ENCODE measurements at places on chromosomes 13 and 19. TPM values are rescaled to one million over a fixed set of nuclear protein-coding genes. Genes with fewer than 3 reads are reported as not detected.

Gene WDR88
- total RNA-seq = not detected

- H3K4me1 ChIP-seq = no peaks in the 10 kb centered on the region
- H3K27me3 ChIP-seq = no peaks in the 10 kb centered on the region
- DNase-seq = no peak
- no peaks in the 10 kb centered on the region for H3K36me3 ChIP-seq
- H3K4me3 ChIP-seq = no peak overlapping the region
Measured at GRCh38 chr13:111526922-111527321, 206.5 kb downstream of the TEX29 start.

Gene CCL25
- total RNA-seq = not detected

DNA sequence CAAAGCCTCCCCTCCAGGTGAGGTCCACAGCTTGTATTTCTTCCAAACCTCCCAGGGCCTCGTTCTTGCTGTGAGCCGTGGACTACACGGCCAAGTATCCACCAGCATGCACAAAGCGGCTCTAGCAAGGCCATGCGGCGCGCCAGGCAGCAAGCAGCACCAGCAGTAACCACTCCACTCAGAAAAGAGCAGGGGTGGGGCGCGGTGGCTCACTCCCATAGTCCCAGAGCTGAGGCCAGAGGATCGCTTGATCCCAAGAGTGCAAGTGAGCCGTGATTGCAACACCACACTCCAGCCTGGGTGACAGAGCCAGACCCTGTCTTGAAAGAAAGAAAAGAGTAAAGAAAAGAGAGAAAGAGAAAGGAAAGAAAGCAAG, 4.7 kb downstream of the CCDC8 start:
- H3K4me1 ChIP-seq = peaks cover 22% of the 10 kb centered on the region
- H3K4me3 ChIP-seq = no peak overlapping the region
- peak; percentile 28 for DNase-seq
- H3K36me3 ChIP-seq = peaks cover 6% of the 10 kb centered on the region
- H3K27ac ChIP-seq = peak overlapping the region; percentile 32

Gene LRP3
- total RNA-seq = 8.6 TPM

Gene CALR3
- not detected for total RNA-seq

GRCh38 chr19:2503521-2504109, 27.7 kb downstream of the GADD45B start:
- H3K4me3 ChIP-seq = no peak overlapping the region
- no peaks in the 10 kb centered on the region for H3K36me3 ChIP-seq
- DNase-seq = peak; percentile 78
- no peaks in the 10 kb centered on the region for H3K27me3 ChIP-seq

- no peak overlapping the region for H3K27ac ChIP-seq
- no peaks in the 10 kb centered on the region for H3K4me1 ChIP-seq
- DNase-seq = no peak
- peaks cover 6% of the 10 kb centered on the region for H3K27me3 ChIP-seq
Measured at GRCh38 chr13:35814605-35815011, 316.6 kb downstream of the DCLK1 start.

Gene ZNF491
- total RNA-seq = 4.2 TPM

DNA sequence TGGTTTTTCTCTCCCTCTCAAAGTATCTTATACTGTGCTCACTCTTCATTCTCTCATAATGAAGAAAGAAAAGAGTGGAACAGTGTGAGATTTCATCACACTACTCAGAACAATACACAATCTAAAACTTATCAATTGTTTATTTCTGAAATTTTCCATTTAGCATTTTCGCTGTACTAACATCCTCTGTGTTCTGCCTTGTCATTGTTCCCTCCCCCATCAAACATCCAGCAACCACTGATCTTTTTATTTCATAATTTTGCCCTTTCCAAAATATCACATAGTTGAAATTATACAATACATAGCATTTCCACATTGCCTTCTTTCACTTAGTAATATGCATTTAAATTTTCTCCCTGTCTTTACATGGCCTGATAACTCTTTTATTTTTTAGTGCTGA, 658.7 kb downstream of the SLITRK1 start:
- DNase-seq = no peak
- no peak overlapping the region for H3K4me3 ChIP-seq
- H3K36me3 ChIP-seq = no peaks in the 10 kb centered on the region
- H3K4me1 ChIP-seq = peaks cover 4% of the 10 kb centered on the region
- no peaks in the 10 kb centered on the region for H3K27me3 ChIP-seq

- no peaks in the 10 kb centered on the region for H3K36me3 ChIP-seq
- no peak overlapping the region for H3K27ac ChIP-seq
- H3K4me3 ChIP-seq = no peak overlapping the region
- no peak for DNase-seq
Measured at GRCh38 chr13:74966275-74966674, 515.7 kb downstream of the TBC1D4 start.

DNA sequence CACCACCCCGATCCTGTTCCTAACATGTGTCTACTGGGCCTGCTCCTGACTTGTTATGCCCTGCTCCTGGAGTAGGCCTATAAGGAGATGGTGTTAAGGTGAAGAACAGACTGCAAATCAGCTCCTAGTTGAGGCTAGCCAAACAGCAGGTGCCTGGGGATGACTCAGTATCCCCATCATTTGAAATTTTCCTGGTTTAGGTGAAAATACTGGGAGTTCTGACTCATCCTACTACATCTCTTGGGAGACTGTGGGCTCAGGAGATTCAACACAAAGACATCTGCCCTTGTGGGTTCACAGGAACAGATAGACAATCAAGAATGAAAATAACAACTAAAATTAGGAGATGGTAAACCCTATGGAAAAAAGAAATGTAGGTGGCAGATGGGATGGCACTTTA, 41.2 kb downstream of the BRD4 start:
- no peak overlapping the region for H3K27ac ChIP-seq
- no peak overlapping the region for H3K4me3 ChIP-seq
- no peaks in the 10 kb centered on the region for H3K36me3 ChIP-seq
- peak; percentile 83 for DNase-seq
- H3K4me1 ChIP-seq = peaks cover 41% of the 10 kb centered on the region

GRCh38 chr19:1094978-1095701, at the start of gene POLR2E:
Gene POLR2E, minus strand, starts transcription at chr19:1095375. Its CDS starts 60 bp downstream, at chr19:1095315.
- peaks cover 19% of the 10 kb centered on the region for H3K36me3 ChIP-seq
- peak within 1 kb of the TSS; percentile 57 for H3K27ac ChIP-seq
- peak; percentile 98 for DNase-seq
- no peaks in the 10 kb centered on the region for H3K27me3 ChIP-seq

Gene PABPC3
- total RNA-seq = under 0.01 TPM

Gene SYNE4
- not detected for total RNA-seq

GRCh38 chr13:111201304-111201940, 86.3 kb downstream of the ARHGEF7 start:
- peaks cover 18% of the 10 kb centered on the region for H3K4me1 ChIP-seq
- no peak overlapping the region for H3K4me3 ChIP-seq
- H3K27ac ChIP-seq = no peak overlapping the region
- DNase-seq = no peak

DNA sequence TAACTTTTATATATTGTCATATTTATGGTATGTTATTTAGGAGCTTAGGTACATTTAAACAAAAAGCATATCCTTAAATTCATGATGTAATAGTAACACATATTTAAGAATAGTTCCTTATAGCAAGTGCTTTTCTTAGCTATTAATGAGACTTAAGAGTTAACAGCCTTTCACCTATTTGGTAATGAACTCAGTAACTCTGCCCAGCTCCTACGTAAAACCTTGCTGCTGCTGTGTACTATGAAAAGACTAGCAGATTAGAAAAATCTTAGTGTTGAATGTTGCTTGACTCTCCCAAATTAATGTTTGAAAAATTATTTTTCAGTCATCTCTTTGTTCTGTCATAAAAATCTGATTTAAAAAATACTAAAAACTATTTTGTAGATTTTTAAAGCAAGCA, 6.9 kb downstream of the GPR180 start:
- H3K4me3 ChIP-seq = no peak overlapping the region
- H3K27me3 ChIP-seq = no peaks in the 10 kb centered on the region
- peaks cover 2% of the 10 kb centered on the region for H3K4me1 ChIP-seq
- DNase-seq = no peak
- H3K27ac ChIP-seq = no peak overlapping the region

GRCh38 chr19:41740415-41741243, 14.7 kb upstream of the CEACAM6 start:
- H3K4me3 ChIP-seq = no peak overlapping the region
- DNase-seq = no peak
- H3K27me3 ChIP-seq = peaks cover 2% of the 10 kb centered on the region
- no peaks in the 10 kb centered on the region for H3K4me1 ChIP-seq
- H3K36me3 ChIP-seq = no peaks in the 10 kb centered on the region
- no peak overlapping the region for H3K27ac ChIP-seq

DNA sequence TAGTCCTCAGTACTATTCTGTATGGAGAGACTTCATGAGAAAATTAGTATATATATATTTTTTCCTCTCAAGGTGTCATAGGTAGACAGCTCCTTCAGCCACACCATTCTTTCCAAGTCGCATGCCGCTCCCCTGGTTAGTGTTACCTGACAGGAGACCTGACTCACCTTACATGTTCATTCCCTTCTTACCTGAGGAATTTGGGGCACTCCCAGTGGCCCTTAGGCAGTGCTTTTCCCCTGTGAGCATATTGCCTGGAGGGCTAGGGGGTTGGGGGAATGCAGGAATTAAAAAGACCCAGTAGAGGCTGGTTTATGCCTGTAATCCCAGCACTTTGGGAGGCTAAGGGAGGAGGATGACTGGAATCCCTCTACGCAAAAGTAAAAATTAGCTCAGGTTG, 9.0 kb upstream of the ACTN4 start:
- no peak overlapping the region for H3K4me3 ChIP-seq
- no peak for DNase-seq
- no peaks in the 10 kb centered on the region for H3K27me3 ChIP-seq
- no peaks in the 10 kb centered on the region for H3K4me1 ChIP-seq

DNA sequence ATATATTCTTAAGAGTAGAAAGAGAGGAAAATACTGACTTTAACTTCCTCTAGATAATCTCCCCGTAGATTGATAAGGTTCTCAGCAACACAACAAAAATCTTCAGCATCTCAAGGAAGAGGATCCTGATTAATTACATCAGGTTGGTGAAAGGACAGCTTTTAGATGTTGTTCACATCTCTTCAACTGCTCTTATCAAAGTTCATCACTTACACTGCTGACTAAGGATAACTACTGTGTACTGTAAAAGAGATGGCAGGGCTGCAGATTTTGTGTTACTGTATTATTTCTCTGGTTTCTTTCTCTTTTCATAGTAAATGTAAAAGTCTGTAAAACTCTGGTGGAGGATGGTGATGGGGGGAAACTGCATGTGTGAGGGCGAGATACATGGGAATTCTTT, 133.7 kb downstream of the PCDH9 start:
- no peak for DNase-seq
- no peaks in the 10 kb centered on the region for H3K27me3 ChIP-seq
- no peaks in the 10 kb centered on the region for H3K4me1 ChIP-seq
- no peak overlapping the region for H3K4me3 ChIP-seq
- no peak overlapping the region for H3K27ac ChIP-seq

- no peaks in the 10 kb centered on the region for H3K27me3 ChIP-seq
- DNase-seq = no peak
- no peak overlapping the region for H3K4me3 ChIP-seq
- H3K36me3 ChIP-seq = no peaks in the 10 kb centered on the region
Measured at GRCh38 chr13:76832258-76832988, 53.8 kb downstream of the KCTD12 start.

Gene DHDH
- 0.28 TPM for total RNA-seq

Gene TEX26
- total RNA-seq = not detected

- DNase-seq = no peak
- H3K36me3 ChIP-seq = no peaks in the 10 kb centered on the region
- no peaks in the 10 kb centered on the region for H3K27me3 ChIP-seq
Measured at GRCh38 chr13:25876247-25876646, 175.6 kb downstream of the SHISA2 start.

- no peak for DNase-seq
- H3K27ac ChIP-seq = no peak overlapping the region
- no peaks in the 10 kb centered on the region for H3K4me1 ChIP-seq
- no peak overlapping the region for H3K4me3 ChIP-seq
Measured at GRCh38 chr13:69856331-69856730, 251.3 kb upstream of the ATXN8OS start.

Gene LRG1
- total RNA-seq = not detected

DNA sequence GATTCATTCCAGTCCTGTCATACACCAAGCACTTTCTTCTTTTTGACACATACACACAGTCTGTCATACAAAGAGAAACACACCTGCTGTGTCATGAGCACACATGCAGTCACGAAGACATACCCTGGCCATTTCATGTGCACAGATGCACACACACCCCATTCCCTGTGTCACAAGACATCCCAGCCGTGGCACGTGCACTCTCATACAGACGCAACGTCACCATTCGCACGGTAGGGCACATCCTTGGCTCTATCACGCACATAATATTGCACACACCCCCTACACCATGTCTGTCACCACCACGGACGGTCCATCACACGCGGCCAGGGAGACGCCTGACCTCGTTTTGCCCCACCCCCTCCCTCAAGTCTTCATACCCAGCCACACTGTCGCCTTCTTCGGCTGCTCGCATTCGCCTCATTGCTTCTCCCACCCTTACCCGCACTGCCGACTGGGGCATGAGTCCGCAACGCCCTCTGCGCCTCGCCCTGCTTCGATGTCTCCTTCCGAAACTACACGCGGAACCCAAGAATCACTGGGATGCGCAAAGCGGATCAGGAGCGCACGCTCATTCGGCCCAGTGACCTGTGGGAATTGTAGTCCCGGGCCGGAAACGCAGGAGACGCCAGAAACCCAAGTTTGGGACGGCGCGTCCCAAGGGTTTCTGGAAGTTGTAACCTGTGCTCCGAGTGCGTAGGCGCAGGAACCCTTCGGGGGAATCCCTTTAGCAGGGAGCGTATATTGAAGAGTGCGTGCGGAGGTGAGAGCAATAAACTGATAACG, 6.8 kb upstream of the ZNF283 start:
- H3K27ac ChIP-seq = no peak overlapping the region
- H3K36me3 ChIP-seq = no peaks in the 10 kb centered on the region

- no peaks in the 10 kb centered on the region for H3K4me1 ChIP-seq
- no peaks in the 10 kb centered on the region for H3K36me3 ChIP-seq
- H3K27me3 ChIP-seq = no peaks in the 10 kb centered on the region
- no peak overlapping the region for H3K27ac ChIP-seq
Measured at GRCh38 chr13:111602874-111603273, 282.4 kb downstream of the TEX29 start.

Gene SIGLEC12
- not detected for total RNA-seq

- H3K36me3 ChIP-seq = no peaks in the 10 kb centered on the region
- no peaks in the 10 kb centered on the region for H3K4me1 ChIP-seq
- H3K27me3 ChIP-seq = no peaks in the 10 kb centered on the region
- H3K27ac ChIP-seq = no peak overlapping the region
Measured at GRCh38 chr13:52750713-52751112, 11.1 kb upstream of the CNMD start.

- DNase-seq = no peak
- H3K4me3 ChIP-seq = no peak overlapping the region
- H3K27me3 ChIP-seq = peaks cover 2% of the 10 kb centered on the region
- no peak overlapping the region for H3K27ac ChIP-seq
- peaks cover 3% of the 10 kb centered on the region for H3K4me1 ChIP-seq
Measured at GRCh38 chr19:13902993-13903555, 2.8 kb downstream of the BRME1 start.

Gene ATP4B
- not detected for total RNA-seq

GRCh38 chr19:34319785-34320184, 45.2 kb upstream of the GPI start:
- DNase-seq = peak; percentile 80
- H3K27me3 ChIP-seq = no peaks in the 10 kb centered on the region
- H3K4me1 ChIP-seq = peaks cover 25% of the 10 kb centered on the region
- H3K4me3 ChIP-seq = no peak overlapping the region

Gene TTC9B
- not detected for total RNA-seq
